ENCODE measurements at places on chromosomes 1 and 21.

- DNase-seq, result no peak
Observed at GRCh38 chr21:46048926-46049889, 48.7 kb upstream of the COL6A2 start.

- DNase-seq, result no peak
Observed at GRCh38 chr1:93827128-93827527, 51.9 kb downstream of the DNTTIP2 start.

- no peak for DNase-seq
Observed at GRCh38 chr1:3837200-3837599, 19.8 kb downstream of the CEP104 start.

- DNase-seq, result no peak
Observed at GRCh38 chr1:94827434-94827833, 7.3 kb downstream of the SLC44A3 start.

- no peak for DNase-seq
Observed at GRCh38 chr21:44987886-44988606, 48.2 kb downstream of the SLX9 start.

DNA sequence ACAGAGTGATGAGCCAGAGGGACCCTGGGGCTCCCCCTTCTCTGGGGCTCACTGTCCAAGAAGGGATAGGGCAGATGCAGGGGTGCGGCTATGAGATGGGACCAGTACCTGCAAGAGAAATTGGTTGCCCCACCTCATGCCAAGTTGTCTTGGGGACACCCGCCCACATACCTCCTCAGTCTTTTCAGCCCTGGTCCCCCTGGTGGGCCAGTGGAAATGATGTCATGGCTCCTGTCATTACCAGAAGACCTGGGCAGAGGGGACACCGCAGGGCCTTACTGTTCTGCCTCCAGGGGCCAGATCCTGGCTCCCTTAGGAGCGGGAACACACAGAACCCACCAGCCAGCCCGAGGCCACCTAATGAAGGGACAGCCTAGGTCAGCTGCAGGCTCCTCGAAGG is 63.2 kb downstream of the CDK18 start:
- no peak for DNase-seq

- no peak for DNase-seq
Observed at GRCh38 chr1:162222014-162222413, 152.5 kb downstream of the NOS1AP start.

DNA sequence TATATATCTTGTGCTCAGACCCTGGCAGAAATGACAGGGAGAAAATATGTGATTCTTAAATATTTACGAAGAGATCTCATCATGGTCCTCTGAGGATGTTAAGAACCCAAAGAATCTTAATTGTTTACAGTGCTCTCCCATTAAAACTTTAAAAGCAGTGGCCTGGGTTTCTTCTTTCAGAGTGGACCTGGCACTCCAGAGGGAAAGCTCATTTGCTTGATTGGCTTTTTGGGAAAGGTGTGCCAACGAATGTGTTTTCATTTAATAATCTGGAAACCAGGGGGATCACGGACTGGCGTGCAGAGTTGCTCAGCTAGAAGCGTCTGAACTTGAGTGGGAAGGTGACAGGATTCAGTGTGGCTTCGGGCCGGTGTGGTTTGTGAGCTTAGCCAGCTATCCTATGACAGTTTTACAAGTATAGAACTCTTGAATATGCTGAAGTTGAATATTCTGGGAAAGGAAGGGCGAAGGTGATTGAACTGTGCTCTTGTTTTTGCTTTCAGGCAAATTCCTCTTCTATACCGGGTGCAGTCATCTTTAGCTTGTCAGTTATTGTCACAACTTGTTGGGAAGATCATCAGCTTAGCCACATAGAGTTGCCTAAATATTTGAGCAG is 154.8 kb downstream of the C1orf21 start:
- DNase-seq, result no peak

DNA sequence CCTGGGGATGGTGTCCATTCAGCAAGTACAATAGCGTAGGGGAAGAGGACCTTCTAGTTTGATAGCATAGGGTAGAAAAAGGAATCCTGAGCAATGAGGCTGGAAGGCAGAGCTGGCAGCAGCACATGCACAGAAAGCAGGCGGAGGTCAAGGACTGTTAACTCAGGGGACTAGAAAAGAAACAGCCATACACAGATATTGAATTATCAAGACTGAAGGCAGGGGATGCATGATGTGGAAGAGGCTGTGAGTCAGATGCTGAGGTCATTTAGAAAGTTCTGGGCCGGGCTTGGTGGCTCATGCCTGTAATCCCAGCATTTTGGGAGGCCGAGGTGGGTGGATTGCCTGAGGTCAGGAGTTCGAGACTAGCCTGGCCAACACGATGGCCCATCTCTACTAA is 65.6 kb downstream of the OPTC start:
- no peak for DNase-seq

GRCh38 chr1:94071976-94072375 is 49.0 kb downstream of the ABCA4 start:
- DNase-seq, result no peak

DNA sequence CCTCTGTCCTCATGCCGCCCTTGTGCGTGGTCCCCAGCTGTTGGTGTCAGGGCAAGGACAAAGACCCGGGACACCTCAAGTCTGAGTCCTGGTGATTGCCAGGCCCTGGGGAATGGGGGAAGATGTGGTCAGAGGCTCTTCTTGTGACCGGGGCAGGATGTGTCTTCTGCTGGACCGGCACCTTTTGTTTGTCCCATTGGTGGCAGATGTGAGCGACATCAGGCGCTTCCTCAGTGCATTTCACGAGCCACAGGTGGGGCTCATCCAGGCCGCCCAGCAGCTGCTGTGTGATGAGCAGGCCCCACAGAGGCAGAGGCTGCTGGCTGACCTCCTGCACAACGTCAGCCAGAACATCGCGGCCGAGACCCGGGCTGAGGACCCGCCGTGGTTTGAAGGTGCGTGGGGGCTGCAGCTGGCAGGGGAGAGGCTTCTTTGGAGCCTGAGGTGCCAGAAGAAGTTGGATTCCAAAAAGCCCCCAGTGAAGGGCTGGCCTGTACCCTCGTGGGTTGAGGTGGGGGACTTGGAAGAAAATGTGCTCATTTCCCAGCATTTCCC is 8.4 kb downstream of the DFFB start:
- no peak for DNase-seq

- DNase-seq, result no peak
Observed at GRCh38 chr1:198968866-198969265, 330.0 kb downstream of the PTPRC start.

GRCh38 chr1:245599371-245600174 is 444.8 kb downstream of the KIF26B start:
- DNase-seq, result no peak

- no peak for DNase-seq
Observed at GRCh38 chr21:45999581-46000181, 18.1 kb downstream of the COL6A1 start.

DNA sequence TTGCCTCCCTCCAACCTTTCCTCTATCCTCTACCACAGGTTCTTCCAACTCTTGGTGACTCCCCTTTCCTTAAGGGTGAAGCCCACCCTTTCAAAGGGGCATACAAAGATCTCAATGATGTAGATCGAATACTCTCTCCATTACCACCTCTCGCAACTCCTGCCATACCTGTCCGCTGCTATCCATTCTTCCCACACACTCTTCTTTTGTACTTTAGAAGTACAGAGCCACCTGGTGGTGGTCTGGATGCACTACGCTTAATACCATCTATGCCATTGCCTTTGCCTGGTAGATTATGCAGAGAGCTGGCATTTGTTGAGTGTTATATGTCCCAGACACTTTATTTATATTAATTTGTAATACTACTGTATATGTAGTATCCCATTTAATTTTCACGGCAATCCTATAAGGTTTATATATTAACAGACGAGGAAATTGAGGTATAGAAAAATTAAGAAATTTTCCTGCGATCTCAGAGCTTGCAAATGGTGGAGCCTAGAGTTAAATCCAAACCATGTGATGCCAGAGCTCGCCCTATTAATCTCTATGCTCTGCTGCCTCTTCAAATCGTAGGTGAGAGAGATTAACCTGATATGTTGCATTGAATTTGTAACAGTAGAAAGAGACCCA is 22.9 kb downstream of the TSHB start:
- peak; percentile 70 for DNase-seq

DNA sequence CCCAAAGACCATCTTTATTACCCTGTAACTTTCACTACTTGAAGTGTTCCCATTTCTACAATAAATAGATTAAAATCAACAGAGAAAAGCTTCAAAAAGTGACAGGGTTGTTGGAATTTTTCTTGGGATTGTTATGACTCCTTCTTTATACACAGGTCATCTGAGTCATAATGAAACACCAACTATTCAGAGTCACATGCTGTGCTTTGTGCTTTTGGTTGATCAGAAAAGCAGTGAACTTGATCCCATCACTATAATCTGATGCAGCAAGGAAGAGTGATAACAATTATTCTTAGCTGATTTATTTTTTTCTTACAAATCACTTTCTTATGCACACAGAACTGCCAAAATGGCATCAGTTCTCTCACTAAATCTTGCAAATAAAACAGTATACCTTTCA is 422.9 kb downstream of the PTBP2 start:
- no peak for DNase-seq

- DNase-seq, result no peak
Observed at GRCh38 chr1:97038410-97038809, 316.8 kb downstream of the PTBP2 start.

DNA sequence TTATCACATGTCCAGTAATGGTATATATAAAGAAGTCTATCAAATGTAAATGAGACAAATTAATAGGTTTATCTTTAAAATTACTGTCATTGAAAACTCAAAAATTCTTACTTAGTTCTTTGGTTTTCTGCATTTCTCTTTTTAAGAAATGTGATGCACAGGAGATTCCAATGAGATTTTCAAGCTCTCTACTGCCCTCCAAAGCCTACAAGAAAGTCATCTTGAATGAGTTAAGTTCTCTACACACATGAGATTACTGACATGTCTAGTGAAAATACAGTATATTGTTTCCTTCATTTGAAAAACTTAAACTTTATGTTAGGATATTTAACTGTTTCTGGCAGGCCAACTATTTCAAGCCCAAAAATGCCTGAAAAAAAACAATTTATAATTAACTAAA is 68.8 kb downstream of the ITGB3BP start:
- no peak for DNase-seq

GRCh38 chr1:216466162-216466801 is 43.0 kb upstream of the USH2A start:
- DNase-seq, result no peak

DNA sequence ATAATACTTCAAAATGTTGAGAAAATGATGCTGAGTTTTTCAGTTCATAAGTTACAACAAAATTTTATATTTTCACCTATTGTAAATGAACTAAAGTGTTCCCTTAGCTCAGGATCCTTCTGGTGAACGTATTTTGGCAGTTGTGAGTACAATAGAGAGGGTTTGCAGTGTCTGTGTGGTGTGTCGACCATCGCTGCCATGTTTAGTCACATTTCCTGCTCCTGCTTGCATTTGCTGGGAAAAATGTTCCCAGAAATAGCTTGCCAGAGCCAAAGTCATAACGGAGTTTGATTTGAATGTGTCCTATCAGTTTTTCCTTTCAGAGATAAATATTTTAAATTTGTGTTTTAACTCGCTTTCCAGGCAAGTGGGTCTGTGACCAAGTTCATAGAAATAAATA is 117.1 kb upstream of the COL6A1 start:
- no peak for DNase-seq

GRCh38 chr1:32868085-32868484 is 2.6 kb downstream of the FNDC5 start:
- no peak for DNase-seq

GRCh38 chr1:108208724-108209446 is 8.7 kb upstream of the SLC25A24 start:
- DNase-seq, result no peak

DNA sequence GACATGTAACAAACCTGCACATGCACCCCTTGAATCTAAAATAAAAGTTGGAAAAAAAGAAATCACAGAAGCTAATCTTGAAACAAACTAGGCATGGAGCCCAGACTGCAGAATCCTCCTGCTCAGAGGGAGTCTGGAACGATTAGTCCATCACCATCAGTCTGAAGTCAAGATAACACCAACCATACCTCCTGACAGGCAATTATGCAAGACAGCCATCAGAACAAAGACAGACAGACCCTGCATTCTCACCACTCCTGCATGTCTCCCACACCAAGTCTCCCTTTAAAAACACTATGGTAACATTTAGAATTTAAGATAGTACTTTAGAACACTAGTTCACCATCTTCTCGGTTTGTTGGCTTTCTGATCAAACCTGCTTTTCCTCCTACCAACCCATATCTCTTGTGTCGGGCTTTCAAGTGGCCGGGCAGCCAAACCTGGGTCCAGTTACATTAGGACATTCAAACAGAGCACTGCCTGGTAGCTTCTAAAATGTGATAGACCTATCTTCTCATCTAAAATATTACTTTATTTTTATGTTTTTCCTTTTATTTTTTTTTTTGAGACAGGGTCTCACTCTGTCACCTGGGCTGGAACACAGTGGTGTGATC is 10.1 kb downstream of the YARS1 start:
- DNase-seq, result no peak

DNA sequence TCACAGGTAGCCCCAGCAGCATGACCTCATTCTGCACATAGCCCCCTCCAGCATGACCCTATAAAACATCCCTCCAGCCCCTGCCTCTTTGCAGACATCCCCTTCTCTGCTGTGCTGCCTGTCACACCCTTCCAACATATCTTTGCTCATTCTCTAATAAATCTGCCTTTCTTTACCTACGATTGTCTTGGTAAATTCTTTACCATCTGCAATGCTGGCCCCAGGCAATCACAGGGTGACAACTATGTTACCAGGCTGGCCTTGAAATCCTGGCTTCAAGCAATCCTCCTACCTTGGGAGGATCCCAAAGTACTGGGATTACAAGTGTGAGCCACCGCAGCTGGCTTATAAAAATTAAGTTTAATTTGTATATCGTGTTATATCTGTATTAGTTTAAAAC is 134.5 kb downstream of the VAV3 start:
- no peak for DNase-seq

DNA sequence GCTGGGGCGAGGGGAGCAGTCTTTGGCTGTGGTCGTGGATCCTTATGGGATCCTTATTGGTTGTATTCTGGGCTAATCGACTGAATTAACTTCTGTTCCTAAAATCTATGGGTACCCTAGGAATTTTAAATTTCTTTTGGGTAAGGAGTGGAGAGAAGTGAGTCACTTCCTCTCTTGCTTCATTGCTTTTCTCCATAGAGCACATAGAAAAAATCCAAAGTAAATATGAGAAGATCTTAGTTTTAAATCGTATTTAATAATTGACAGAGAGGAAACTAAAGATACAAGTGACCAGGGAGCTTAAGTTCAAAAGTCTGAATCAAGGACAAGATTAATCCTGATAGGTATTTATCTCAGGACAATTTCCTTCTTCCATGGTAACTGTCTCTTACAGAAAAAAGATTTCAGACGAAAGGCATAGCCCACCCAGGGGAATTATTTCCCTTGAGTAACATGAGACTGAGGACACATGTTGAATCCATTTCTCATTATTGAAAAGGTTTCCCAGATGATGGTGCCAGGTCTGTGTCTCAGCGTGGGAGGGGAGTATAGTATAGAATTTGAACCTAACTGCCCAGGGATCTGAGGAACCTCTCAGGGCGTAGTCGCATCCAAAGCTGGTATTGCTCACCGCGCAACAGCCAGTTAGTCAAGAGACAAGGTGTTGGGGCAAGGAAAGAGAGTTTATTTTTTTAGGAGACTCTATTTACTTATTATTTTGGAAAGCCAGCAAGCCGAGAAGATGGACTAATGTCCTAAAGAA is 28.7 kb upstream of the FASLG start:
- no peak for DNase-seq

GRCh38 chr21:27475363-27475955 is 508.6 kb upstream of the ADAMTS5 start:
- no peak for DNase-seq

GRCh38 chr1:164836614-164837018 is 277.6 kb downstream of the PBX1 start:
- no peak for DNase-seq
